ENCODE measurements at places on chromosomes 13 and 19. TPM values are rescaled to one million over a fixed set of nuclear protein-coding genes. Genes with fewer than 3 reads are reported as not detected.

The ZNF582 gene
- 2.4 TPM for total RNA-seq

The TMEM238 gene
- 9.4 TPM for total RNA-seq

The CYP4F2 gene
- 0.18 TPM for total RNA-seq

The PLPPR3 gene
- total RNA-seq = not detected

The ZNF681 gene
- 5.0 TPM for total RNA-seq

The MYBPC2 gene
- total RNA-seq = 0.59 TPM

The POSTN gene
- not detected for total RNA-seq

The TPTE2 gene
- total RNA-seq = 0.22 TPM

The ZNF415 gene
- 3.1 TPM for total RNA-seq

The FXYD7 gene
- 0.38 TPM for total RNA-seq

The TTYH1 gene
- 0.70 TPM for total RNA-seq

The ZNF331 gene
- total RNA-seq = 36.4 TPM

The KLK13 gene
- total RNA-seq = not detected

The DACH1 gene
- total RNA-seq = not detected

The ZNF560 gene
- 0.11 TPM for total RNA-seq

The UGGT2 gene
- not detected for total RNA-seq

The CGB8 gene
- total RNA-seq = not detected

All from activated CD8-positive, alpha-beta T cell treated with anti-CD3 and anti-CD28 coated beads for 36 hours (primary cell).